ENCODE measurements at places on chromosomes 1 and 21.

DNA sequence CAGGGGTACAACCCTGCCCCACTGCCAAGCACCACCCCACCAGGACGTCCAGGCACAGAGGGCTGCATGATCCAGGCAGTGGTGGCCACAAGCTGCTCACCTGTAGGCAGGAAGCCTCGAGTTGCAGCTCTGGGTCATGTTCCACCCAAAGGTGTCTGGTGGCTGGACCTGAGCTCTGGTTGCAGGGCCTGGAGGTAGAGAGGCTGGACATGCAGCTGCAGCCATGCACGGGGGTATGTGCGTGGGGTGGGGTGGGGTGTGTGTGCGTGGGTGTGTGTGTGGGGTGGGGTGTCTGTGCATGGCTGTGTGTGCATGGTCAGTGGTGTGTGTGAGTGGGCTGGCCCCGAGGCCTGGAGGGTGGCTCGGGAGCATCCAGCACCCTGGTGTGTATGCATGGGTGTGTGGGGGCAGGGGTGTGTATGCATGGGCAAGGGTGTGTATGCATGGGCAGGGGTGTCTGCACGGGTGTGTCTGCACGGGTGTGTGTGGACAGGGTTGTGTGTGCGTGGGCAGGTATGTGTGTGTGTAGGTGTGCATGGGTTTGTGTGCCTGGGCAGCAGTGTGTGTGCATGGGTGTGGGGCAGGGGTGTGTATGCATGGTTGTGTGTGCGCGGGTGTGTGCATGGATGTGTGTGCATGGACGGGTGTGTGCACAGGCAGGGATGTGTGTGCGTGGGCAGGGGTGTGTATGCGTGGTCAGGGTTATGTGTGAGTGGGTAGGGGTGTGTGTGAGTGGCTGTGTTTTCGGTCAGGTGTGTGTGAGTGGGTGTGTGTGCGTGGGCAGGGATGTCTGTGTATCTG, 15.6 kb downstream of the ARHGEF16 start:
- no peaks in the 10 kb centered on the region for H3K36me3 ChIP-seq
- no peak overlapping the region for H3K27ac ChIP-seq
- peaks cover 14% of the 10 kb centered on the region for H3K27me3 ChIP-seq

DNA sequence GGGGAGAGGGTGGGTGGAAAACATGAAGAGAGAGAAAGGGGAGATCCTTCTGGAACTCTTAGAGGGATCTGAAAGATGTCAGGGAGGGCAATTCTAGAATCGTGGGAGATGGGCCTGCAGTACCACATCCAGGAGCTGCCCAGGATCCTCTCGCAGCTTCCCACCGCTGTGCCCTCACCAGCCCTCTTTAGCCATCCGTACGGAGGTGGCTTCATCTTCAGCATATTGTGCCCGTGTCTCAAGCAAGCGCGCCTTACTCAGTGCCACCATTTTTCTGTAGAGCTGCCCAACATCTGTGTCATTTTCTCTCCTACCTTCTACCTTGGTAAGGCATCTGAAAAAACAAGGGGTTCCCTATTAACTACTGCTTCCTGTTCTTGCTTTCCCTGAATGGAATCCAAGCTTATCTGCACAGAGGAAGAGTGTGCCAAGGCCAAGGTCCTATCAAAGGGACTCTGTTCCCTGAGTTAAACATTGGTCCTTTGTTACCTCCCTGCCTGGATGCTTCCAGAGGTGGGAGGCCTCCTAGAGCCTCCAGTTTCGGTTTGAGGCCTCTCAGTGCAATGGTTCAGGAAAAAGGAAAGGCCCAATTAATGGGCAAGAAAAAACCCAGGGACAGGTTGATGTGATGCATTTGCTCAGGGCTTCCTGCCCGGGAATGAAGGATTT, 23.2 kb downstream of the C1orf116 start:
- H3K4me3 ChIP-seq: no peak overlapping the region
- H3K36me3 ChIP-seq: peaks cover 1% of the 10 kb centered on the region
- H3K27ac ChIP-seq: no peak overlapping the region
- no peak for DNase-seq

GRCh38 chr1:234502785-234503184, 23.8 kb upstream of the TARBP1 start:
- H3K27me3 ChIP-seq: no peaks in the 10 kb centered on the region
- peaks cover 8% of the 10 kb centered on the region for H3K4me1 ChIP-seq
- no peak overlapping the region for H3K4me3 ChIP-seq
- DNase-seq: no peak
- H3K36me3 ChIP-seq: no peaks in the 10 kb centered on the region

GRCh38 chr1:3217979-3218679, 149.1 kb downstream of the PRDM16 start:
- H3K36me3 ChIP-seq: no peaks in the 10 kb centered on the region
- H3K4me1 ChIP-seq: peaks cover 2% of the 10 kb centered on the region
- H3K27me3 ChIP-seq: peaks cover 4% of the 10 kb centered on the region
- DNase-seq: no peak
- no peak overlapping the region for H3K4me3 ChIP-seq
- H3K27ac ChIP-seq: no peak overlapping the region

GRCh38 chr1:58931756-58932155, 147.9 kb upstream of the JUN start:
- H3K4me3 ChIP-seq: no peak overlapping the region
- no peaks in the 10 kb centered on the region for H3K36me3 ChIP-seq
- peaks cover 14% of the 10 kb centered on the region for H3K4me1 ChIP-seq
- peaks cover 1% of the 10 kb centered on the region for H3K27me3 ChIP-seq

DNA sequence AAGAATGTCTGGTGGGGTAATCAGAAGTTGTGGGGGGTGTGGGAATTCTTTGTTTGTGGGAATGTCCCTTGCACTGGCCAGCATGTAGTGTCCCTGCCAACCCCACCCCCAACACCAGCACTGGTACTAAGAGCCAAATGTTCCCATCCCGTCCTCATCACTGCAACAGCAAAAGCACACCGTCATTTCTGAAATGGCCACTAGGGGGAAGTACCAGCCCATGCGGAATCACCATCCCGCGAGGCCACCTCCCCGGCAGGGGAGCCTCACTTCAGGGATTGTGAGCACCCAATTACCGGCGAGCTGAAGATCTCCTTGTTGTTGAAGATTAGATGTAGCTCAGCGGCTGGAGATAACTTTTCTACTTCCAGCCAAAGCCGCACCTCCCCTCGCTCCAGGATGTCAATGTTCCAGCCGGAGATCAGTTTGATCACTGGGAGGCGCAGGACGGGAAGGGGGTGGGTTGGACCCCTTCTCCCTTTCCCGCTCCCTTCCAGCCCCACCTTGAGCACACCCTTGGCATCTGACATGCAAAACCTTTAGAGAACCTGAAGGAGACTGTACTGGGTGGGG, 41.0 kb downstream of the MYOM3 start:
- H3K4me3 ChIP-seq: no peak overlapping the region
- peaks cover 3% of the 10 kb centered on the region for H3K4me1 ChIP-seq
- no peak overlapping the region for H3K27ac ChIP-seq
- no peaks in the 10 kb centered on the region for H3K36me3 ChIP-seq
- DNase-seq: peak; percentile 78

DNA sequence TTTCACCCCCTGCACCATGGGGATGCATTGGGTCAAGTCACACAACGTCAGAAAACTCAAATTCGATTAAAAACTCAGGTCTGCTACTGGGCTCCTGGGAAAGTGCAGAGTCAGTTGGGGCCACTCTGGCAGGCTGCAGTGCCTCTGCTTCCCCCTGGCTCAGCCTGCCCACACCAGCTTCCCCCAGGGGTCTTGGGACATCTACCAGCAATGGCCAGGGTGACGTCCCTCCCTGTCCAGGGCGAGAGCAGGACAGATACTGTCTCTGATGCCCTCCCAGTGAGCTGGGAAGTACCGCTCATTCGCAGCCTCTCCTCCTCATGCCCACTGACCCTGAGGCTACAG, 106.2 kb upstream of the COL6A1 start:
- DNase-seq: no peak
- no peak overlapping the region for H3K27ac ChIP-seq
- peaks cover 17% of the 10 kb centered on the region for H3K27me3 ChIP-seq
- peaks cover 1% of the 10 kb centered on the region for H3K4me1 ChIP-seq
- H3K4me3 ChIP-seq: no peak overlapping the region
- peaks cover 2% of the 10 kb centered on the region for H3K36me3 ChIP-seq

DNA sequence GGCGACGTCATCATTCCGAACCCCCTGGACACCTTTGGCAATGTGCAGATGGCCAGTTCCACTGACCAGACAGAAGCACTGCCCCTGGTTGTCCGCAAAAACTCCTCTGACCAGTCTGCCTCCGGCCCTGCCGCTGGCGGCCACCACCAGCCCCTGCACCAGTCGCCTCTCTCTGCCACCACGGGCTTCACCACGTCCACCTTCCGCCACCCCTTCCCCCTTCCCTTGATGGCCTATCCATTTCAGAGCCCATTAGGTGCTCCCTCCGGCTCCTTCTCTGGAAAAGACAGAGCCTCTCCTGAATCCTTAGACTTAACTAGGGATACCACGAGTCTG, 10.0 kb downstream of the PROX1 start:
- no peak for DNase-seq
- no peak overlapping the region for H3K27ac ChIP-seq
- H3K4me1 ChIP-seq: no peaks in the 10 kb centered on the region
- H3K27me3 ChIP-seq: peaks cover 2% of the 10 kb centered on the region
- no peaks in the 10 kb centered on the region for H3K36me3 ChIP-seq

- no peak overlapping the region for H3K4me3 ChIP-seq
- no peak overlapping the region for H3K27ac ChIP-seq
- H3K27me3 ChIP-seq: peaks cover 20% of the 10 kb centered on the region
- peaks cover 4% of the 10 kb centered on the region for H3K4me1 ChIP-seq
- no peaks in the 10 kb centered on the region for H3K36me3 ChIP-seq
These were observed 8.6 kb upstream of the PLA2G2C start for GRCh38 chr1:20194757-20195461.

- H3K4me3 ChIP-seq: no peak overlapping the region
- peaks cover 36% of the 10 kb centered on the region for H3K4me1 ChIP-seq
- H3K27me3 ChIP-seq: no peaks in the 10 kb centered on the region
- peak overlapping the region; percentile 54 for H3K27ac ChIP-seq
- H3K36me3 ChIP-seq: no peaks in the 10 kb centered on the region
- DNase-seq: no peak
These were observed 232.5 kb upstream of the JUN start for GRCh38 chr1:59016390-59016789.

DNA sequence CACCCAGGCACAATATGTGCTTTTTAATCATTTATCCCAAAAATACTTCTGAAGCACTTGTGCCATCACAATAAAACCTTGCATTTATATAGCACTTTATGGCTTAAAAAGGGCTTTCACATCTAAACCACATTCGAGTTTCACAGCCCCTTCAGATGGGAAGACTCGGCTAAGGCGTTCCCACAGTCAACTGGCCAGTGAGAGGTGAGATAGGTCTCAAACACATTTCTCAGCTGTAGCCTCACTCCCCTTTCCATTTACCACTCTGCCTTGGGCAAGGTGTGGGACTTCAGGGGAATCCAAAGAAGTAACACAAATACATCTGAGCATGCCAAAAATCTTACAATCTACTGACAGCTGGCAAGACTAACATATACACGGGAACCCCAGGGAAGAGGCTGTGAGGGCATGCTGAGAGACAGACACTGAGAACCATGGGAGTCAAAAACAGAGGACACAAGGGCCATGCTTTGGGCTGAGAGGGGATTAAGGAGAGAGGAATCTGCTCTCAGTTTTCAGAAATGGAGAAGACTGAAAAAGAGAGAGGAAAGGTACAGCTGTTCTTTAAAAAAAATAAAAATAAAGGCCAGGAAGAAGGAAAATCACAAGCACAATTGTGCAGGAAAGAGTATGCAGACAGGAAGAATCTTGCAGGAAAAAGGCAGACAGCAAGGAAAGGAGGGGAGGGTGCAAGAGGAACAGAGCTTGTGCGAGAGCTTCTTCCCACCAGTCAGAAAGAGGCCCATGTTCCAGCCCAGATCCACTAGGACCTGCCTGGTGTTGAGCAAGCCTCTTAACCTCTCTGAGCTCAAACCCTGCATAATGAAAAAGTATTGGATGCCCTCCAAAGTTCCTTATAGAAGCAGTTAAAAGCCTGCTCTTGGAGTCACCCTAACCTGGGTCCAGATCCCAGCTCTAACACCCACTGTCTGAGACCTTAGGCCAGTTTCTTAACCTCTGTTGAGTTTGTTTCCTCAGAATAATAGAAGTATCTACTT, 73.5 kb downstream of the JAK1 start:
- peak overlapping the region; percentile 43 for H3K27ac ChIP-seq
- peak overlapping the region; percentile 49 for H3K4me3 ChIP-seq
- H3K4me1 ChIP-seq: peaks cover 77% of the 10 kb centered on the region
- H3K27me3 ChIP-seq: no peaks in the 10 kb centered on the region
- DNase-seq: no peak
- H3K36me3 ChIP-seq: peaks cover 1% of the 10 kb centered on the region

GRCh38 chr1:2446394-2446793, 29.7 kb upstream of the PLCH2 start:
- H3K27ac ChIP-seq: no peak overlapping the region
- no peak overlapping the region for H3K4me3 ChIP-seq
- peaks cover 2% of the 10 kb centered on the region for H3K4me1 ChIP-seq

DNA sequence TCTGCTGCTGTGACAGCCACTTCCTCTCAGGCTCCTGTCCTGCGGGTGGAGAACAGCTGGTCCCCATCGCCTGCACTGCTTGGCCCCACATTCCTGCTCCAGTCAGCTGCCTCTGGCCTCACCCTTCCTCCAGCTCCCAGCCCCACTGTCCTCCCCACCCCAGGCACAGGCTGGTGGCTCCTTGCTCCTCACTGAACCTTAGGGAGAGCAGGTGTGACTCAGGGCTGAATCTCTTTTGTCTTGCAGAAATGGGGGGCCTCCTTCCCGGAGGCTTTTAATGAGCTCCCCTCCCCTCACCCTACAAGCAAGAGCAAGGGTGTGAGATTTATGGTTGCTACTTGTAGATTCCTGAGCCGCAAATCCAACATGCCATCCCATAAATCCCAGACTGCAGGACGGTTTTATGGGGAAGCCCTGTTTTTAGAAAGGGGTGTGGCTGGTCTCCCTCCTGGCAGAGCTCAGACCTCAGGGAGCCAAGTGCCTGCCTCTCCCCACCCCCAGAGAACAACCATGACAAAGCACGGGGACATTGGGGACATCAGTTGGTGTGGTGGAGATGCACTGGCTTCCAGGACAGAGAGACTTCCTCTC, 15.2 kb downstream of the CDK18 start:
- no peaks in the 10 kb centered on the region for H3K36me3 ChIP-seq
- H3K27ac ChIP-seq: no peak overlapping the region
- H3K27me3 ChIP-seq: peaks cover 11% of the 10 kb centered on the region
- H3K4me3 ChIP-seq: no peak overlapping the region
- DNase-seq: no peak

GRCh38 chr1:209319549-209319948, 264.0 kb upstream of the CAMK1G start:
- no peak overlapping the region for H3K4me3 ChIP-seq
- H3K36me3 ChIP-seq: no peaks in the 10 kb centered on the region
- no peaks in the 10 kb centered on the region for H3K4me1 ChIP-seq
- no peak overlapping the region for H3K27ac ChIP-seq

- no peaks in the 10 kb centered on the region for H3K27me3 ChIP-seq
- DNase-seq: no peak
- no peak overlapping the region for H3K4me3 ChIP-seq
- H3K27ac ChIP-seq: no peak overlapping the region
- peaks cover 5% of the 10 kb centered on the region for H3K4me1 ChIP-seq
These were observed 321.7 kb downstream of the HHAT start for GRCh38 chr1:210650403-210650802.

GRCh38 chr1:91282695-91283420, 121.8 kb downstream of the HFM1 start:
- no peaks in the 10 kb centered on the region for H3K36me3 ChIP-seq
- H3K27ac ChIP-seq: no peak overlapping the region
- H3K27me3 ChIP-seq: peaks cover 5% of the 10 kb centered on the region
- DNase-seq: peak; percentile 25
- peak overlapping the region; percentile 35 for H3K4me3 ChIP-seq
- H3K4me1 ChIP-seq: no peaks in the 10 kb centered on the region

All from memory B cell (primary cell).